Activated CD4-positive, alpha-beta T cell treated with anti-CD3 and anti-CD28 coated beads for 1 hour (primary cell): ENCODE measurements at places on chromosomes 12 and 14.

DNA sequence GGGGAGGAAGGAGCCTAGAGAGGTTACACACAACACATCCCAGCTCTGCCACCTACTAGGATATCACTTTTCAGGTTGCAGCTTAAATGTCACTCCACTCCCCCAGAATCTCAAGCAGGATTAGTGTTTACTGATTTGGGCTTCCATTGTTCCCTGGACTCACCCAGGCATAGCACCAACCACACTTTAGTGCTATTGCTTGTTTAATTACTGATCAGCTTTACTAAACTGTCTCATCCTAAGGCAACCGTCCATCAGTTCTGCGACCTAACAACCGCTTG, 6.1 kb upstream of the KRT18 start:
- DNase-seq = no peak

GRCh38 chr12:15334225-15334624, 11.9 kb downstream of the PTPRO start:
- DNase-seq = no peak

DNA sequence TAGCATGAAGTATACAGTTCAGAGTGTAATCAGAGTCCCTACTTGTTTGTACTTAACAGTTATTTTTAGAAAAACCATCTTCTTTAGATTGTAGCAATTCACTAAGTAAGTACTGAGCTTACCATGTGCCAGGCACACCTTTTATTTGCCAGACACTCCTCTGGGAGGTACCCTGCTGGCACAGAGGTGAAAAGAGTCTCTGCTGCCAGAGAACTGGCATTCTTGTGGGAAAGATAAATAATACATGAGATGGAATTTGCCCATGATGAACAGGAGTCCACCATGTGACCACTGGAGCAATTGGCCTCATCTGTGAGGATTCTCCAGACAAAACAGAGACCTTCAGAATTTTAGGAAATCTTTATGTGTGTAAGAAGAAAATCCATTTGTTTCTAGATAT, 199.3 kb upstream of the SLC16A7 start:
- no peak for DNase-seq

DNA sequence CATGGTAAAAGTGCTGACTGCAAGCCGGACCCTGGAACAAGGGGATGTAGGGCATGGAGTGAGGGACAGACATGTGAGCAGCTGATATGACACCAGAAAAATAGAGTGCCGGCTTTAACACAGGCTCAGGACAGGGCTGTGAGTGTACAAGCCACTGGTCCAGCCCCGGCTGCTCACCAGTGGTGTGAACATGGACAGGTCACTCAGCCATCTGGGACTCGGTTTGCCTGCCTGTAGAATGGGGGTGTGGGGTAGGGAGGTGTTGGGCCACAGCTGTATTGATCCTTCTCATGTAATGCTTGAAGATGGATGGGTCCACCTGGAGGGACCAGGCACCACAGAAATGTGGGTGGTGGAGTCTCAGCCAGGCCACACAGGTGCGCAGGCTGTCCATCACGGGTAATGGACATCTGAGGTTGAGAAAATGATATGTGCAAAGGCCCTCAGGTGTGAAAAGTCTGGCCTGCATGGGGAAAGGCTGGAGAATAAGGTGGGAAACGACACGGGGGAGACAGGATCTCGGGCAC, 10.6 kb upstream of the KRT74 start:
- no peak for DNase-seq

DNA sequence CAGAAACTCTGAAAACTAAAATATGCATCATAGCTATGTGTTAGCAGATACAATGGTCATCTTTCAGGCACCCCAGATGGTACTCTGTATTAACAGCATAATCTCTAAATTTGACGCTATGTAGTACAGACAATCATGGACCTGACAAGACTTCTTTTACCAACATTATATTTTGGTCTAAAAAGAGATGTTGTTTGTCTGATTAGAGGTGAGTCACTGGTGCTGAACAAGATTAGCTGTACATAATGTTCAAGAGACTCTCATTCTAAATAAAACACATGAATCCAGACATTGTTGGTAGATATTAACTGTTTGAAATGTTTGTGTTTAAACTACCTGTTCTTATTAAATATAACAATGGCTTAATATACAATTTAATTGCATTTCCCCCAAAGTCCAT, 146.4 kb upstream of the LMNTD1 start:
- DNase-seq = no peak

DNA sequence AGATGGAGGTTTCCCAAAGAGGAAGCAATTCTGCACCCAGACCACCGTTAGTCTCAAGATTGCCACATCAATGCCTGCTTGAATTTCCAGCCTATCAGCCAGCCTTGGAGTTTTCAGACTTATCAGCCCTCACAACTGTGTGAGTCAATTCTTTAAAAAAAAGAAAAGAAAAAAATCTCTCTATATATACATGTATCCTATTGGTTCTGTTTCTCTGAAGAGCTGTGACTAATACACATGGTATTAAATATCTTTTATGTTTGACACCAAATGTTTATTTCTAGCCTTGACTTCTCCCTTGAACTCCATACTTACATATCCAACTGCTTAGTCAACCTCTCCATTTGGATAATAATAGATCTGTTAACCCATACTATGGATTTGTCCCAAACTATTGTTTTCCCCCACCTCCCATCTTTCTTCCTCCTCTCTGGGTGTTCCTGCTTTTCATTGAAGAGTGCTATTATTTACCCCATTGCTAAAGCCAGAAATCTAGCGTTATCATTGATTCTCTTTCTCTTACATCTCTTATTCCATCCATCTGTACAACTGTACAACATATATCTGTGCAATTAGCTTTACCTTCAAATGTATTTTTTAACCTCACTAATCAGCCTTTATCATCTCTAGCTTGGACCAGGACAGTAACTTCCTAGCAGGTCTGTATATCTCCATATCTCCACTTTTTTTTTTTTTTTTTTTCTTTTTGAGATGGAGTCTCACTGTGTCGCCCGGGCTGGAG, 22.7 kb upstream of the EID3 start:
- no peak for DNase-seq

GRCh38 chr14:87892763-87893162, 100.2 kb downstream of the GALC start:
- DNase-seq = no peak

- DNase-seq = no peak
These were observed 37.1 kb downstream of the ZC3H14 start for GRCh38 chr14:88599761-88600439.

- no peak for DNase-seq
These were observed 29.4 kb downstream of the POLR3B start for GRCh38 chr12:106386813-106387535.

DNA sequence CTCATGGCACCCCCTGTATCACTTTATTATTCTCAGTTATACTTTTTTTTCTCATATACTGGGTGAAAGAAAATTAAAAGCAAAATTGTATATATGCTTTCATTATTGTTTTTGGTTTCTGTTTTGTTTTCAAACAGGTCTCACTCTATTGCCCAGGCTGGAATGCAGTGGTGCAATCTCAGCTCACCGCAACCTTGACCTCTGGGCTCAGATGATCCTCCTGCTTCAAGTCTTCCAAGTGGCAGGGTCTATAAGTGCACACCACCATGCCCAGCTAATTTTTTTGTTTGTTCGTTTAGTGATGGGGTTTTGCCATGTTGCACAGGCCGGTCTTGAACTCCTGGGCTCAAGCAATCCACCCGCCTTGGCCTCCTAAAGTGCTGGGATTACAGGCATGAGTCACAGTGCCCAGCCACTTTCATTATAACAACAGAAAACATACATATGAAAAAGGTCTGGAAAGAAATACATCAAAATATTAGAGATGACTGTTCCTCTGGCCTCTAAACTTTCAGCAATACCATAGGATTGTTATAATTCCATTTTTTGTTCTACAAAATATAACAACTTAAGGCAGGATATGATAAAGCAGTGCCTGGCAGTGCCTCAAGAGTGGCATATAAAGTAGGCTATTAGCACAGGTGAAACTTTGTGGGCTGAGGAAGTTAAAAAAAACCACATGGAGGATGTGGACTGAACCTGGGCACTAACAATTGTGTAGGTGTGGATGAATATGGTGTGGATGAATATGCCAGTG, 5.8 kb upstream of the NTN4 start:
- no peak for DNase-seq

GRCh38 chr12:104569346-104570173, 112.8 kb downstream of the CHST11 start:
- no peak for DNase-seq

- DNase-seq = no peak
These were observed 2.6 kb downstream of the DCAF4 start for GRCh38 chr14:72928872-72929271.

DNA sequence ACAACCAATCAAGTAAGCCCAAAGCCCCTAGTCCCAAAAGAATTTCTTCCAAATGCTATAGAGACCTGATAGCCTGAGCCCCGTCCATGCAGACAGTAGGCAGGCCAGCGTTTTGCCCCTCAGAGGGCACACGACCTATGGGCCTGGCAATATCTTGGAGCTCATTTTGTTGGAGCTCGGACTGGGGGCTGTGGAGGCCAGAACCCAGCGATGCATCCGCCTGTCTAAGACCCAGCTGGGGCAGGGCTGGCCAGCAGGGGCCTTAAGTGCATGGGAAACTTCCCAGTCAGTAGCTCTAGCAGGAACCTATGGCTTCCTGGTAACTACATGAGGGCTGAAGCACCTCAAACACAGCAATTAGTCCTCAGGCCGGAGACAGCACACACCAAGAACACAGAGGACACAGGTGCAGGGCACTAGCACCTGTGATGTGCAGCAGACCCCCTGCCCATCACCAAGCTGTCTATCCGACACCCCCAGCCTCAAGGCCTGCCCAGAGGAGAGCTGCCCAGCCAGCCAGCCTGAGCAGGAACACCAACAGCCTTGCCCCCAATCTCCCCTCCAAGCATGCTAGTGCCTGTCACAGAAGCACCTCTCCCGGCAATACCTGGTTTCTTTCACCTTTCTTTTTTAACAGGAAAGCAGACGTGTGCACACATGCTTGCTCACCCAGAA, 50.8 kb downstream of the ARL6IP4 start:
- no peak for DNase-seq

- no peak for DNase-seq
These were observed 679.2 kb downstream of the RPL10L start for GRCh38 chr14:45972416-45972815.

- no peak for DNase-seq
These were observed 36.8 kb downstream of the SLC5A8 start for GRCh38 chr12:101173197-101173749.

GRCh38 chr12:123992118-123992825, 19.3 kb downstream of the ZNF664 start:
- no peak for DNase-seq

GRCh38 chr14:52150162-52150561, 81.3 kb upstream of the NID2 start:
- DNase-seq = no peak

GRCh38 chr12:57698414-57698813, 4.5 kb downstream of the OS9 start:
- no peak for DNase-seq

- no peak for DNase-seq
These were observed 63.8 kb downstream of the FIGNL2 start for GRCh38 chr12:51784688-51785087.

DNA sequence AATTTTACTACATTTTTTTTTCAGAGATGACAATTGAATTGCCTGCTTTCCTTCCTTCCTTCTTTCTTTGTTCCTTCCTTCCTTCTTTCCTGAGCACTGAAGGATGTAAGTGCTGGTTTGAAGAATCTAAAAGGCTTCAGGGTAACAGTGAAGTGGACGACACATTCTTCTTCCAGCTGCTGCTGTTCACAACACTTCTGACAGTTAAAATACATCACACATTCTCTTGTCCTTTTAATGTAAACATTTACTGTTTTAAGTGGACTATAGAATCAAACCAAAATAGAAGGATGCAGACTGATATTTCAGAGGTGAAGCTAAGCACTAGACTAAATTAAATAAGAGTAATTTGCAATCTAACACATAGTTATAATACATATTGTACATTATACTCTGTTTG, 151.5 kb downstream of the MSRB3 start:
- DNase-seq = no peak
